ENCODE measurements at places on chromosomes 1 and 21. TPM values are rescaled to one million over a fixed set of nuclear protein-coding genes. Genes with fewer than 3 reads are reported as not detected.

DNA sequence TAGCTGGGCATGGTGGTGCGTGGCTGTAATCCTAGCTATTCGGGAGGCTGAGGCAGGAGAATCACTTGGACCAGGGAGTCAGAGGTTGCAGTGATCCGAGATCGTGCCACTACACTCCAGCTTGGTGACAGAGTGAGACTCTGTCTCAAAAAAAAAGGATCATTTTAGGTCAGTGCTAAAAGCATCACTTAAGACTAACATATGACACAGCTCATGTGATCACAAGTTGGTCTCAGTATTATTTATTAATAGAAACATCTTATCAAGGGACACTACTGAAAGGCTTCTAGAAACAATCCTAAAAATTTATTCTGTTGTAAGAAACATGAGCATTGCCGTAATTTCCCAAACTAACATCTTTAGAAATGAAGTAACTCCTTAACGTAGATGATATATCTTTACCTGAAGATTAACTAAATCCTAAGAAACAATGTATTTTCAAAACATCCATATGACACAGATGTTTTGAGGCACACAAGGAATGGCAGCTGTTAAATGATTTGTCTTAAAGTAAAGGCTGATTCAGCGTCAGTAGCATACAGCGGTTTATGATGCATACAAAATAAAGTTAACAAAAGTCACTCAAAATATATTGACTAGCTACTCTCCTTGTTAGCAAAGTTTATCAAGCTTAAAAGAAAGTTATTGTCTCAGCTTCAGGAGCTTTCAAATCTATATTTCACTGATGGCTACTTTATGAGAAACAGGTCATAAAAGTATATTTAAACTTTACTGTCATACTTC, 2.6 kb downstream of the NIBAN1 start:
- DNase-seq, result no peak

DNA sequence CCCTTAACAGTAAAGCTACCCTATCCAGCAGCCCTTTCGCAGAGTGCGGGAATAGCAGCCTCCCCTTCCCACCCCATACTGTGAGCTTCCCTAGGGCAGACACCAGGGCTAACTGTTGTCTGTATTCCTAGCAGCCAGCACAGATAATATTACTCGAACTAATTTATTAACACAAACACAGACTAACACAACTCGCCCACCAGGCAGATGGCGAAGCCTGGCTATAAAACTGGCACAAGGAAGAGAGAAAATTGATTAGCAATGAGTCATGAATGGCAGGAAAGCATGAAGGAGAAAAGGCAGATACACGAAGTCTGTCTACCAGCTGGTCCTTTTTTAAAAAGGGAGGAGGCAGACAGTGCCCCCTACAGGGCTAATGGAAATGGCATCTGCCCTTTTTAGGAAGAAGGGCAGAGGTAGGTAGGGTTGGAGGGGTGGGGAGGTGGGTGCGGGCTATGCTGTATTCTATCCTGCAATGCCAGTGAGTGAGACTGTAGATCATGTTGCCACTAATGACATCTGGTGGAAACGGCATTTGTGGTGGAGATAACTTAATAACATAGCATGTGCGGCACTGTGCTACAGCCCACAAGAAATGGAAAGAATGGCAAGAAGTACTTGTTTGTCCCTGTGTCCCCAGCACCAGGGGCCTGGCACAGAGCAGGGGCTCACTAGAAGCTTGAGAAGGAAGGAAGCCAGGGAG, 30.6 kb upstream of the CTPS1 start:
- peak; percentile 73 for DNase-seq

GRCh38 chr1:44808063-44808937, at the start of gene BTBD19:
Gene BTBD19, plus strand, starts transcription at chr1:44808523. Its CDS starts 298 bp downstream, at chr1:44808821.
- DNase-seq, result peak; percentile 83

Gene VHLL
- not detected for total RNA-seq

Gene BATF3
- total RNA-seq, result 3.5 TPM

DNA sequence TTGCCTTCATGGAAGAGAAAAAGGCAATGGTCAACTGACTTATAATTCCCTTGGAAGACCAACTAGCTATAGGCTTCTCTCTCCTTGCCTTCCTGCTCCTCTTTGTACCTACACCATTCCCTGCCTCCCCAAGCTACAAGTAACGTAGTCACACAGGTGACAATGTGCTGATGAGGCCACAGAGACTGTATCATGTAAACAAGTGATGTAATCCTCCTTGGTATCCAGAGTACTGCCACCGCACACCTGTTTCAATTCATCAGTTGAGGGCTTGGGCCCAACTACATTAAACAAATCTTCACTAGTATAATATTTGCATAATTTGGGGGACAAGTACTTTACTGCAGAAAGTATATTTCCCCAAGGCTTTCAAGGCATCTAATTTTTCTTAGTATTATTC, 76.4 kb upstream of the SCYL3 start:
- DNase-seq, result no peak

DNA sequence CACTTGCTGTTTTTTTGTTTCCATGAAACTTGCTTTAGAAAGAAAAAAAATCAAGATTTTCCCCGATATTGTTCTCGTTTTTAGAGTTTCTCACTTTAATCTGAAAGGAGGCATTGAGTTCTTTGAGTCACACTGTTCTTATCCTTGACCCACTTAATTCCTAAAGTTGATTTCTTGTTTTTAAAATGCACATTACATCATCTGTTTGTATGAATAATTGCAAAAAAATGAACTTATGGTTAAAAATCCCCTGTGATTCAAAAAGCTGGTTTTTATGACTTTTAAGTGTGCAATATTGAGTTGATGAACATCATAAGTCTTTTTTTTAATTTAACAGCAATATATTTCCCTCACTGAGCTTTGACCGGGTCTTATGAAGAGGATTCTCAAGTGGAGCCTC, 131.6 kb downstream of the SNX7 start:
- DNase-seq, result no peak

DNA sequence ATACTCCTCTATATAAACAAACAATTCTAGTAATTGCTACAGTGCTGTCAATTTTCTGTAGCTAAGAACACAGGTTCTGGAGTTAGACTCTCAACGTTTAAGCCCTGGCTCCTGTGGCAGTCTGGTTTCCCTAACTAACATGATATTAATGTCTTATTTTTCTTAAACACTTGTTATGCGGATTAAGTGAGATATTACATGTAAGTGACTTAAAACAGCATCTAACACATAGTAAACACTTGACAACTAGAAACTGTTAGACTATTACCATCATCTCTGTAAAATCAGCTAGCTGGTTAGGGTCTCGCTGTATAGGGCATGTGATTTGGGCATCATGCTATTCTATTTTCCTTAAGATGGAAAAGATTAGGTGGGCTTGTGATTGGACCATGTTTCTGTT, 2.3 kb downstream of the VANGL1 start:
- DNase-seq, result no peak

DNA sequence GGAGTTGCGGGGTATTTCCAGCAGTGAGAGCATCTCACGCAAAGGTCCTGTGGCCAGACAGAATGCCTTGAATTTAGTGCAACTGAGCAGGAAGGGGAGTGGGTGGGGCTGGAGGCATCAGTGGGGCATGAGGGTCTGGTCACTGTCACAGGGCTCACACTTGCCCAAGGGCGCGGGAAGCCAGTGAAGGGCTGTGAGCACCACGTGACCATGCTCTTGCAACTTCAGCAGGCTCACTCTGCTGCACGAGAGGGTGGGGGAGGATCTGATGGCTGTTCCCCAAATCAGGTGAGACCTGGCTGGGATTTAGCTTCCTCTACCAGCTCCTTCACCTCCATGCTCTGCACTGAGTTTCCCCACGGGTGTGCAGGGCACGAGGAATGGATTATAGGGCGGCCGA, 64.2 kb downstream of the PGBD5 start:
- DNase-seq, result no peak

Measured in ureter (tissue), 1 donor.